Substantia nigra (tissue), 51 donors: ENCODE measurements at places on chromosomes 12 and 14.

- no peak for DNase-seq
Observed at GRCh38 chr12:49955899-49956662, 5.5 kb downstream of the AQP2 start.

DNA sequence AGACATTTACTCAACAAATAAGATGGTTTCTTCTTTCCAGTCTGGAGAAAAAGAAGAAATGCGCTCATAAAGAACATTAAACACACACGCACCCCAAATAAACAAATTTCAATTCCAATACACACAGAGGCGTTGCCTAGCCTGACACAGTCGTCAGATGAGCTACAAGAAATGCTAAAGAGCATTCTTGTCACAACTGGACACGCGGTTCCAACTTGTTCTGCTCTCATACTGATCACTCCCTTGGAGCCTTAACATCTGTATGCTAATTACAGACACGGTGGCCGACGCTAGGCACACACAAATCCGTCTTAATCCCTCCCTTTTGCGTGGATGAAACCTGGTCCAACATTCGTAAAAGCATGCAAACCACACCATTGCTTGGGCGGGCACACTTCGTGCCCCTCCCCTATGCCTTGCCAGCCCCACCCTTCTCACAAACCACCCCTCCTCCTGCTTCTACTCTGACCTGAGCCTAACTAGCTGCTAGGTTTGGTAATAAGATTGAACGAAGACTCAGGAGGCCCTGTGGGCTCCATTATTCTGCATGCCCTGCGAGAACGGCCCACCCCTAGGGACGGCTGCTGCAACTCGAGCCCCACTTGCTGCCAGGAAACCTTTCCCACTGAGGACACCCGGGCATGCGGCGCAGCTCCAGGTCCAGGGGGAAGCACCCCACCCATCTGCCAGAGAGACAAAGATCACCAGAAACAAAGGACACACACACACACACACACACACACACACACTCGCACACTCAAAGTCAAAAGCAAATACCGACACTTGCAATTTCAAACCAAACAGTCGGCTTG, 1.2 kb downstream of the KCNK10 start:
- no peak for DNase-seq

DNA sequence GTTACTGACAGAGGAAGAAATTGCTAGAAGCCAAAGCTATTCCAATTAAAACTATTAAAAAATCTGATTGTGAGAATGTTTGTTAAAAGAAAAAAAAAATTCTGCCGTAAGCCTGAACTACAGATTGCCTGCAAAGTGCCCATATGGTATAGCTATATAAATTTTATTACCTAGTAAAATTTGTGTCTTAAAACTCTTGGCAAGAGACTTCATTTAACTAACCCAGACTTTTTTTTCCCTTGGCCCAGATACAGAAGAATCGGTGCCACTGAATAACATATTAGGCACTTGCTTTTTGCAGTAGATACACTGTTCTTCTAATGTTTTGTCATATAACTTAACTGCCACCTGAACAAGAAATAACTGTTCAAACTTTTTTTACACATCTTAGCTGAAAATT, 125.5 kb downstream of the RPS29 start:
- DNase-seq, result no peak

DNA sequence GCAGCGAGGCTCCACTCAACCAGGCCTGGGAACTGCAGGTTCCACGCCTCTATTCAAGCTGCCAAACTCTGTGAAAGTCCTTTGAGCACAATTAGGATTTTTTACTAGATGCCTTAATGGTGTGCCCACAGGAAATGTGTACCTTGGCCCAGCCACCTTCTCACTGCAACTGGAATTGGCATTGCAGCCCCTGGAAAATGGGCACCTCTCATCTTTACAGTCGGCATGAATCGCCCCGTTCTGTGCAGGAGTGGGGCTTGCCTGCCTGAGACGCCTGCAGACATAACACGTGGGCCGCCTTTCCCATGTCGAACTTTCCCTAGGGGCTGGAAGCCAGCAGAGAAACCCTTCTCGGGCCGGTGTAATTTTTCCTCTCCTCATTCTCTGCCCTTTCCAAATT, 42.0 kb upstream of the ELK3 start:
- no peak for DNase-seq

GRCh38 chr12:94615260-94616181, 34.8 kb downstream of the TMCC3 start:
- DNase-seq, result peak; percentile 46

DNA sequence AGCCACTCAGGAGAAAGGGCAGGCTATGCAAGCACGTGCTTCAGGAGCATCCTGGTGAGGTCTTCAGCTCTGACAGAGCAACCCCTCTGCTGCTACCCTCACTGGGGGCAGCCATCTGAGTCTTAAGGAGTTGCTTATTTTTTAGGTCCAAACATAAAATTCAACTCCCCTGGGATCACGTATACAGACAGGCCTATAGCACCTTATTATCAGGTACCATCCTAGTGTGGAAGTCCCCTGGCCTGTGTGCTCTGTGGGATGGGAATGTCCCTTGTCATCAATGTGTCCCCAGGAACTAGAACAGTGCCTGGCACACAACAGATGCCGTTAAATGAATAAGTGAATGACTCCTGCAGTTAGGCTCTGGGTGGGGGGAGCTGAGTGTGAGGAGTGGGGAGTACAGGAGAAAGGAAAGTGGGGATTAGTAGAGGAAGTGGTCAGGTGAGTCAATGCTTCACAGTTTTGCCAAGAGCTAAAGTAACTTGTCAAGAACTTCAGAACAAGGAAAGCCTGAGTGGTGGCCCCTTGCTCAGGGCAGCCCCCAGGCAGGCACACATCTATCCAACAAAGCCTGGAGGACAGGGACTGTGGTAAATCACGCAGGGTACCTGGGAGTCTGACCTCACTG, 33.5 kb downstream of the DAD1 start:
- DNase-seq, result no peak

DNA sequence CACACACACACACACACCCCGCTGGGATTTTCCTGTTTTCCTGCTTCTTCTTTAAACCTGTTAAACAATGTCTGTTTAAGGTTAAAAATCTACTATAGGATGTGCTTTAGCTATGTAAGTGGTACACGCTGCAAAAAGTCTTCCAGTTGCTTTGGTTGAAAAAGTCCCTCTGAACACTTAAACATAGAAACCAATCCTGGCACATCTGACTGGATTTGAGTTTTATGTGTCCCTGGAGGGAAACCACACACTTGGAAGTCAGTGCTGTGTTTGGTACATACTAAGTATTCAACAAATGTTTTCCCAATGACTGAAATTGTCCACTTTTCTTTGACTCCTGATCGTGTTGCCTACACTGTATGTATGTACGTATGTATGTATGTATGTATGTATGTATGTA, 22.0 kb downstream of the CFL2 start:
- DNase-seq, result no peak

GRCh38 chr14:52202151-52202550, 65.3 kb upstream of the PTGDR start:
- DNase-seq, result no peak

GRCh38 chr14:75854111-75854799, 127.5 kb downstream of the TGFB3 start:
- DNase-seq, result no peak

GRCh38 chr12:57893431-57894353, 47.2 kb upstream of the CTDSP2 start:
- peak; percentile 86 for DNase-seq

DNA sequence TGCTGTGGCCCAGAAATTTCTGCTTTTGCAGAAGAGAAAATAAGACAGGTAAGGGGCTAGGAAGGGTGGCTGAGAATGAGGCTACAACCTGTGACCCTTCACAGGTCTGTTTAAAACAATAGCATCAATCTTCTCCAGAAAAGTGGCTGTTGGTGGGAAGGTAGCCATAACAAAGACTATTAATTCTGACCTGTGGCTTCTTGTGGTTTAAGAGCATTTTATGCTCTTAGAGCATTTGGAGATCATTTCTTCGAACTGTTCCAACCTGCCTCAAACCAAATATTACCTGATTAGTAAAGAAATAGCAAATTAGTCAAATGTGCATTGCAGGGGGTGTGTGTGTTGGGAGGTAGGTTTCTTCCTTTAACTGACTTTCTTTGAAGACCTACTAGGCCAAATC, 15.2 kb upstream of the TCP11L2 start:
- no peak for DNase-seq

DNA sequence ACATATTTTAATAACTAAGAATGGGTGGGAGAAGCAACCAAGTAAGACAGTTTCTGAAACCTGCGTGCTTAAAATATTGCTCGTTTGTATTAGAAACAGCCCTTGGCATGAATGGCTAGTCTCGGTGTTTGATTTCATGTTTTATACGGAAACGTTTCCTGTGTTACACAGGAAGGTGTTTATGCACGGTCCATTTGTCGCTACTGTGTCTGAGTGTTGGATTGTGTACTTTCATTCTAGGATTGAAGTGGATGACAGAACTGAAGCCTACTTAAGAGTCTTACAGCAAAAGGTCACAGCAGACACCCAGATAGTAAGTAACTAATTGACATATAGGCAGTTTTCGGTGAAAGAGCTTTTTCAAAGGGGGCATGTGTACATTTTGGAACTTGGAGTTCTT, 19.6 kb downstream of the PIWIL1 start:
- no peak for DNase-seq

- no peak for DNase-seq
Observed at GRCh38 chr12:10283027-10283426, 24.6 kb upstream of the KLRD1 start.

- DNase-seq, result peak; percentile 40
Observed at GRCh38 chr12:130761537-130762318, 45.6 kb upstream of the RIMBP2 start.

DNA sequence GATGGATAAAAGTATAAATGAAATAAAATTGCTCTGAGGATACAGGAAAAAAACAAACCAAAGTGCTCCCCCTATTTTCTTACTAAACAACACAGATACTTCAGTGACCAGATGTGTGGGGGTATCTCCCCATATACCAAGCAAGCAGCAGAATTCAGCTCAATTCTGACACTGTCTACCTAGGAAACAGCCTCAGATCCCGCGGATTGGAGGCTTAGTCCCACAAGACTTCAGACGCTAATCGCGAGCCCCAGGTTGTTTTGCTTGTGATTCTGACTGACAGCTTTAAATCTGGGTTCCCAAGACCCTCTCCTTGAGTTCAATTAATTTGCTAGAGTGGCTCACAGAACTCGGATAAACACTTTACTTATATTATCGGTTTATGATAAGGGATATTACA, 17.3 kb downstream of the NFKBIA start:
- no peak for DNase-seq

DNA sequence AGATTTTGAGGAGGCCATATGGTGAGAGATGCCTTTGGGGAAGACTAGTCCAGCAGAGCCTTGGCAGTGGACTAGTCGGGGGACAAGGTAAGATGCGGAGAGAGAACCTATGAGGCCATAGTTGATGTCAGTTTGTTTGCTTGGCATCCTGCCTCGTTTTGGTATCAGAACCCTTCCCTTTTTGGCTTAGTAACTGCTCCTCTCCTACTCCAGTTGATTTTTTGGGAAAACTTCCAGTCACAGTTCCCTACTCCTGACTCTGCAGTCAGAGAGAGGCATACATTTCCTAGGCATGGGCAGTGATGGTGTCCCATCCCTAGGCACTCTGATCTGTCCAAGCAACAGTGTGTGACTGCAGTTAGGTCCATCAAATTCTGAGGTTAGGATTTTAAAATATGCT, 398.3 kb downstream of the AEBP2 start:
- no peak for DNase-seq

DNA sequence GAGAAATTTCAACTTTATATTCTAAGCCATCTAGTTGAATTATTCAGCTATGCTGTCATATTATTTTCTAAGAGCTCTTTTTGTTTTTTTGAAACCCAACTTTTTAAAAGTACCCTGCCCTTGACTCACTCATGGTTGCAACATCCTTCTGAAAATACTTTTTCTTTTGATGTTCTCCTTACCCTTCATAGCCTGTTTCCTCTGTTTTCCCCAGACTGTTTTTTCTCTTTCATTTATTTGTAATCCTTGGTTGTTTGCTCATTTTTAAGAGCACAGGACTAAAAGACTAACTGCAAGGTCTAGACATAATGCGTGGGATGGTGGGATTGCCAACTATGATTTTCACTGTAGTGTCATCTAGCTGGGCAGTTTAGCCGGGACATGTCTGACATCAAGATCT, 21.2 kb upstream of the CDKL1 start:
- DNase-seq, result no peak

DNA sequence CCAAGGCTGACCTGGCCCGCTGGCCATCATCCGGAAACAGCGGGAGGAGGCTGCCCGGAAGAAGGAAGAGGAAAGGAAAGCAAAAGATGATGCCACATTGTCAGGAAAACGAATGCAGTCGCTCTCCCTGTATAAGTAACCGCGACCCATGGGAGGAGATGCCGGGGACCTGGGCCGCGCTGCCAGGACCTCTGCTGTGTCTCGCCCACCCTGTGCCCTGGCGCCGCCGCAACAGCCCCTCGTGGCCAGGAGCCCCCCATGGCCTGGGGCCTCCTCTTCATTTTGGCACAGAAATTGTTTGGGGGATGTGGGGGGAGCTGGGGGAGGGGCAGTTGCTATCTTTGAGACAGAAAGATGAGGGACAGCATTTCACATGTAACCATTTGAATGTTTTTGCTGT, 16.5 kb downstream of the HSPB8 start:
- no peak for DNase-seq

- DNase-seq, result no peak
Observed at GRCh38 chr12:5051334-5051733, 7.7 kb downstream of the KCNA5 start.

DNA sequence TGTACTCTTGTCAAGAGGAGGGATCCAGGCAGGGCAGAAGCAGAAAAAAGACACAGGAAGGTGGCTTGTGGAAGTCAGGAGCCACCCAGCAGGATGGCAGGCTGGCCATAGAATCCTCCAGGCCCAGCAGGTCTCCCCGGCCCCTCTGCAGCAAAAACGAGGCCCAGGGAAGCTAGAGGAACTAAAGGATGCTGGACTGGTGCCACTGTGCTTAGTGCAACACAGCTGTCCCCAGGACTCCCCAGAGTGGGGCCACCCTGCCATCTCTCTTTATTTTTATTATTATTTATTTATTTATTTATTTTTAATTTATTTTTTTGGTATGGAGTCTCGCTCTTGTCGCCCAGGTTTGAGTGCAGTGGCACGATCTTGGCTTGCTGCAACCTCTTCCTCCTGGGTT, 54.1 kb downstream of the PITPNM2 start:
- no peak for DNase-seq

- no peak for DNase-seq
Observed at GRCh38 chr12:94686834-94687628, 36.7 kb upstream of the TMCC3 start.

- DNase-seq, result no peak
Observed at GRCh38 chr12:27968972-27969623, 3.4 kb downstream of the PTHLH start.

DNA sequence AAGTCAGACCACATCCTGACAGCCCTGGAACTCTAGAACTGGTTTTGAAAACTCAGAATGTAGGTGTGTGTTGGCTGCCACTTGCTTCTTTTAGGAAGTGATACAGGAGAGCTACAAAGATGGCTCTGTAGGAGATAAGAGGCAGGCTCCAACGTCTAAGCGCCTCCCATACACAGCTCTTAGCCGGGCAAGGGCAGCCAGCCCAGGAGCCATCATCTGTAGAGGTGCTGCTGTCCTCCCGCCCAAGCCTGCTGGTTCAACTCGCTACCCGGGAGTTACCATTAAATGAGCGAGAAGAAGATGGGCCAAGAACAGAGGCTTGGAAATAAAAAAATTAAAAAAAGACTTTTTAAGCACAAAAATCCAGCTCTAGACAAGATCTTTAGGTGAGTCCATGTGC, 61.2 kb upstream of the DIO3 start:
- no peak for DNase-seq
